Naive B cell (primary cell): ENCODE measurements at places on chromosomes 5 and 9. TPM values are rescaled to one million over a fixed set of nuclear protein-coding genes. Genes with fewer than 3 reads are reported as not detected.
A peak's percentile ranks its signal among the peaks of the same experiment; 100 is the strongest.

- H3K27ac ChIP-seq, result no peak overlapping the region
- H3K36me3 ChIP-seq, result no peaks in the 10 kb centered on the region
- no peaks in the 10 kb centered on the region for H3K27me3 ChIP-seq
- H3K4me1 ChIP-seq, result peaks cover 7% of the 10 kb centered on the region
- no peak overlapping the region for H3K4me3 ChIP-seq
- DNase-seq, result no peak
Measured at GRCh38 chr5:127046343-127047072, 16.1 kb upstream of the MARCHF3 start.

- no peak for DNase-seq
- no peaks in the 10 kb centered on the region for H3K27me3 ChIP-seq
- no peak overlapping the region for H3K4me3 ChIP-seq
- no peaks in the 10 kb centered on the region for H3K4me1 ChIP-seq
Measured at GRCh38 chr5:53784596-53784995, 224.2 kb downstream of the NDUFS4 start.

GRCh38 chr5:443239-444151 lies 519 bp downstream of the EXOC3 start:
- H3K4me1 ChIP-seq, result peaks cover 45% of the 10 kb centered on the region
- peaks cover 6% of the 10 kb centered on the region for H3K36me3 ChIP-seq
- peak overlapping the region; percentile 85 for H3K27ac ChIP-seq
- no peak for DNase-seq
- H3K4me3 ChIP-seq, result peak overlapping the region; percentile 93

GRCh38 chr5:106730912-106731311 lies 939.8 kb downstream of the EFNA5 start:
- H3K27me3 ChIP-seq, result no peaks in the 10 kb centered on the region
- no peak overlapping the region for H3K27ac ChIP-seq
- no peaks in the 10 kb centered on the region for H3K36me3 ChIP-seq
- no peak for DNase-seq

- no peak overlapping the region for H3K27ac ChIP-seq
- H3K27me3 ChIP-seq, result no peaks in the 10 kb centered on the region
- no peaks in the 10 kb centered on the region for H3K36me3 ChIP-seq
- no peak overlapping the region for H3K4me3 ChIP-seq
- no peaks in the 10 kb centered on the region for H3K4me1 ChIP-seq
Measured at GRCh38 chr9:12934545-12935272, 159.9 kb downstream of the LURAP1L start.

DNA sequence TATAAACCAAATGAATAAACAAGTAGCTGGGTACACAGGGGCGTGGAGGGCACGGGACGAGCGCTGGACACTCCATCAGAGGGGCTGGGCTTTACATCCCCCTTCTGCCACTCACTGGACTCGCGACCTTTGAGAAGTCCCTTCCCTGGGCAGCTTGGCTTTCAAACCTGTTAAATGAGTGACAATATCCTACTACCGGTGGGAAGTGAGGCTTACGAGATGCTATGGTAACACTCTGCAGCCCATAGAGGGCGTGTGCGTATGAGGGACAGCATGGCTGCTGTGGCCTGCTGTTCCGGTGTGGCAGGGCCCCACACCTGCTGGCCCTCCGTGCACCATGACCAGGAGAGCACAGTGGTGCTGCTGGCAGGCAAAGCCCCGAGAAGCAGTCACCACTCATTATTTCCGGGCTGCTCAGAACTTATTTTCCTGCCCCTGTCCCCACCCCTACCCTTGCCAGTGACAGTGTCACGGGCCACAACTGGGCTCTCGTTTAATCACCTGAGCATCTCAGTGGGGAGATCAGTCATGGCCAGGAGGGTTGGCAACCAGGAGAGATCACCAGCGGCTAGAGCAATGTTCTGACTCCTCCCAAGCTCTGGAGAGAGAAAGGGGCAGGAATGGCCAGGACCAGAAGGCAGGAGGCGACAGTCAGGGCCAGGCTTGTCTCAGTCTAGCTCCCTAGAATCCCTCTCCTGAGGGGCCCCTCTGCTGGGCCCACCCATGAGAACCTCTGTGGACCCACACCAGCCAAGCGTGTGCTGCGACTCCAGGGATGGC lies 10.5 kb downstream of the CLTB start:
- no peak for DNase-seq
- peaks cover 2% of the 10 kb centered on the region for H3K4me1 ChIP-seq
- peaks cover 11% of the 10 kb centered on the region for H3K36me3 ChIP-seq
- H3K27me3 ChIP-seq, result no peaks in the 10 kb centered on the region
- H3K4me3 ChIP-seq, result no peak overlapping the region

GRCh38 chr9:70111641-70112236 lies 68.1 kb downstream of the MAMDC2 start:
- DNase-seq, result no peak
- H3K27ac ChIP-seq, result no peak overlapping the region

DNA sequence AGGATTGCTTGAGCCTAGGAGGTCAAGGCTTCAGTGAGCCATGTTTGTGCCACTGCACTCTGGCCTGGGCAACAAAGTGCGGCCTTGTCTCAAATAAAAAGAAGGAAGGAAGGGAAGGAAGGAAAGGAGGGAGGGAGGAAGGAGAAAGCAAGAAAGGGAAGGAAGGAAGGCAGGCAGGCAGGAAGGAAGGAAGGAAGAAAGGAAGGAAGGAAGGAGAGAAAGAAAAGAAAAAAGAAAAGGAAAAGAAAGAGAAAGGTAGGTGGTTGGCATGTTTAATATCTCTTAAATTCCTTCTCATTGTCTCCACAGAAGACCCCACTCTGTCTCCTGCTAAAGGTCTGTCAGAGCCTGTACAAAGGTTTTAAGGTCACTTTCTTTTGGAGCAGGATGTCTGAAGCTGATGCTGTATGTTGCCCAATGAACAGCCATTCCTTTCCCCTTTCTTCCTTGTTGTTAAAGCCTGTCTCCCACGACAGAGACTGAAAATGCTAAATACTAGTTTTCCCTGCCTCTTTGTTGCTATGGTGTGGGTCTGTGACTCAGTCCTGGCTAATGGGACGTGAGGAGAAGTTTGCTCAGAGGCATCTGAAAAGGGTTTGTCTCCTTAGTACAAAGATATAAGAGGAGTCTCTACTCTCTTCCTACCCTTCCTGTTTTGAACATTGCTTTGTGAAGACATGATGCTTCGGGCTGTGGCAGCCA lies 213.3 kb downstream of the PCSK1 start:
- no peak overlapping the region for H3K27ac ChIP-seq
- no peaks in the 10 kb centered on the region for H3K27me3 ChIP-seq
- no peaks in the 10 kb centered on the region for H3K4me1 ChIP-seq
- H3K4me3 ChIP-seq, result no peak overlapping the region
- no peaks in the 10 kb centered on the region for H3K36me3 ChIP-seq
- no peak for DNase-seq

DNA sequence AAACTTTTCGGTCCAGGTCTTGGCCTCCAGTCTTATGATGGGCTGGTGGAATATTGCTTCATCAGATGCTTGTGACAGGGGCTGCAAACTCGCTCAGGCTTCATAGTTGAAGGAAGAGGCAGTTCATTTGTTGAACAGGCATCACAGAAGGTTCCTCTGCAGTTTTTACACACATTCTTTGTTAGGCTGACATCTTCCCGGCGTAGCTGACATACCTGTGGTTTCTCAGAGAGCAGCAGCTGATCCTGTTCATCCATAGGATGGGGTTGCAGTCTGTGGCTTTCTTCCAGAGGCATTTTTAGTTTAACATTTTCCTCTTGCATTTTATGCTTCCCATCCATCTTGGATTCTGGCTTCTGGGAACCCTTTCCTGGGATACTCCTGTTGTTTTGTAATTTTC lies 1255.2 kb downstream of the EFNA5 start:
- no peak for DNase-seq
- no peak overlapping the region for H3K27ac ChIP-seq
- no peaks in the 10 kb centered on the region for H3K4me1 ChIP-seq
- H3K27me3 ChIP-seq, result no peaks in the 10 kb centered on the region
- H3K4me3 ChIP-seq, result no peak overlapping the region
- no peaks in the 10 kb centered on the region for H3K36me3 ChIP-seq

- H3K27me3 ChIP-seq, result peaks cover 49% of the 10 kb centered on the region
- H3K4me1 ChIP-seq, result peaks cover 15% of the 10 kb centered on the region
- DNase-seq, result peak; percentile 9
- peak overlapping the region; percentile 71 for H3K4me3 ChIP-seq
Measured at GRCh38 chr9:21559402-21560280, 77.5 kb upstream of the IFNE start.

DNA sequence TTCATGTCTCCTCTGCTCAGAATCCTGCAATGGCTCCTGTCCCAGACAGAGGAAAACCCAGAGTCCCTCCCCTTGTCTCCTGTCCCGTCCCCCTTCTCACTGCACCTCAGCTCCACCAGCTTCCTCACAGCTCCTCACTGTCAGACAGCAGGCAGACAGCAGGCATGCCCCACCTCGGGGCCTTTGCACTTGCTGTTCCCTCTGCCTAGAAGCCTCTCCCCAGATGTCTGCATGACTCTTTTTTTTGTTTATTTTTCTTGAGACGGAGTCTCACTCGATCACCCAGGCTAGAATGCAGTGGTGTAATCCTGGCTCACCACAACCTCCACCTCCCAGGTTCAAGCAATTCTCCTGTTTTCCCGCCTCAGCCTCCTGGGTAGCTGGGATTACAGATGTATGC lies 8.8 kb upstream of the SLC6A7 start:
- H3K4me1 ChIP-seq, result no peaks in the 10 kb centered on the region
- H3K27ac ChIP-seq, result no peak overlapping the region
- DNase-seq, result no peak
- H3K36me3 ChIP-seq, result no peaks in the 10 kb centered on the region
- H3K4me3 ChIP-seq, result no peak overlapping the region
- H3K27me3 ChIP-seq, result no peaks in the 10 kb centered on the region

DNA sequence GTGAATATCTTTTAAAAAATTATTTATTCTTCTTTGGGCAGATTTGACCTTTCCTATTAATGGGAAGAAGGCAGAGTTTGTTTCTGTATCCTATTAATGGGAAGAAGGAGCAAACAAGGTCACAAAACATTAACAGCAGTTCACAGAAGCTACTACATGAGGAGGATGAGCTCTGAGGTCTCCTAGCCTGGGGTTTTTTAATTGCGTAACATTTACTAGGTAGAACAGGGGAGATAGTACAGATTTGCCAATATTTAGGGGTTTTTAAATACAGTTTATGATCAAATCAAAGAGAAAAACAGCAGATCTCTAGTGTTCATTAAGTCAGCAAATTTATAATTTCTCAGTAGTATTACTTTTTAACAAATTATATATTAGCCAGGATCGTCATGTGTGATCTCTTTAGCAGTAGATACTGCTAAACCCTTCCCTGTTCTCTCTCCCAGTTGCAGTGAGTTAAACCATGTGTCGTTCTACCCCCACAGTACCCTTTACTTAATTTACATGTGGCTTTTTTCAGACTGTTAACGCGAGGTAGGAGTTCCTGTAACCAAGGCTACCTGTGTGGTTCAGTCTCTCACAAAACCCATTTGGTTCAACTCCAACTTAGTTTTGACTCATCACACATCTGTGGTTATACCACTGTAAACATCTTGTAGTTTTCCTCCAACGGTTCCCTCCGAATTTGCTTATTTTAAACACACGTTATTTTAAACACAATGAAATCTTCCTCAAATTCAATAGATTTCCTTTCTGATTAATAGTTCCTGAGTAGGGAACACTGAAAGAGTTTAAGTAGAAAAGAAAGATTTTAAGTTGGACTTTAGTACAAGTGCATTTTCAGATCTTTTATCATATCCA lies 13.3 kb downstream of the SLC25A46 start:
- DNase-seq, result no peak
- peaks cover 17% of the 10 kb centered on the region for H3K4me1 ChIP-seq
- no peaks in the 10 kb centered on the region for H3K27me3 ChIP-seq
- H3K4me3 ChIP-seq, result no peak overlapping the region
- no peak overlapping the region for H3K27ac ChIP-seq
- peaks cover 27% of the 10 kb centered on the region for H3K36me3 ChIP-seq

DNA sequence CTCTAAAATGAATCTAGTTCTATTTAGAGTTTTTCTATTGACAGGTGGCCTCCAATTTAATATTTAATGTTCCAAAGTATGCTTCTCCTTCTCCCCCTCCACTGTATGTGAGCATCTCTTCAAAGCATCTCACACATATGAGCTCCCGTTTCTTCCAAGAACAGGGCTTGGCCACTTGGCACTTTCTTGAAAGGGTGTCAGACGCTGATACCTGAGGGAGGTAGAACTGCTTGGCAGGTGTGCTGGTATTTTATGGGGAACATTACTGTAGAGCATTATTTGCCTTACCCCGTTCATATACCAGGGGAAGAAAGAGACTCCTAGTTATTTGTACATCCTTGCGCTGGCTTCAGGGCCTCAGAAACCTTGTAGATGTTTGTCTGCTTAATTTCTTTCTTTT lies 1.9 kb downstream of the RCL1 start:
- peaks cover 57% of the 10 kb centered on the region for H3K4me1 ChIP-seq
- H3K27me3 ChIP-seq, result no peaks in the 10 kb centered on the region
- H3K4me3 ChIP-seq, result peak overlapping the region; percentile 86
- DNase-seq, result no peak
- H3K27ac ChIP-seq, result peak overlapping the region; percentile 73

- peak; percentile 66 for DNase-seq
- H3K4me1 ChIP-seq, result peaks cover 7% of the 10 kb centered on the region
- no peaks in the 10 kb centered on the region for H3K27me3 ChIP-seq
- no peak overlapping the region for H3K4me3 ChIP-seq
Measured at GRCh38 chr9:94065535-94065961, 18.7 kb upstream of the PTPDC1 start.

DNA sequence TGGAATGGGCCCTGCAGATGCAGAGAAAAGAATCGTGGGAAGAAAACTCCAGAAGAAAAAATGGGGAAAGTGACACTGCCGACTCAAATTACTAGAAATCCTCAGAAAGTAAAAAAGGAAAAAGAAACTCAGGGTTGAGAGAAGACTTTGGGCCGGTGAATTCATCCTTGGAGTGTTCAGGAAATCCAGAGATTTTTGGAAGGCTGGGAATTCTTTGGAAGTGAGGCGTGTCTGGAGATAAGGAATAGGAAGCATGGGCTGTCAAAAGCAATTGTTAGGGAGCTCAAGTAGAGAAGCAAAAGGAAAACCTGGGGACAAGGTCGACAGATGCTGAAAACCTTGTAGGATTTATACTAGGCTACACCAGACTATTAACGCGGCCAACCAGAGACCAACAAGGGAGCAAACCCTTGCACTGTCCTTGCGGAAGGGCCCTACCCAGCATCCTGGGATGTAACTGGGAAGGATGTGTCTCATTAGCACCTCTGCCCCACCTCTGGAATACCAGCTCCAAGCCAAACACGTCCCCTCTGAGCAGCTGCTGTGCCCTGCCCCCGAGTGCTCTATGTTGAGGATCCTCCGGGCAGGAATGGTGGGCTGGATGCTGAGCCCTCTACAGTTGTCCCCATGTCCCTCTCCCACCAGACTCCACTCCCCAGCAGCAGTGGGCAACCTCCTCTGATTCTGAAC lies 11.6 kb downstream of the DAB2IP start:
- H3K4me1 ChIP-seq, result no peaks in the 10 kb centered on the region
- no peak overlapping the region for H3K4me3 ChIP-seq
- no peaks in the 10 kb centered on the region for H3K36me3 ChIP-seq
- peaks cover 49% of the 10 kb centered on the region for H3K27me3 ChIP-seq
- H3K27ac ChIP-seq, result no peak overlapping the region

ORM2 gene
- not detected for polyA plus RNA-seq

FOXD1 gene
- not detected for polyA plus RNA-seq

GGTA1 gene
- not detected for polyA plus RNA-seq

SHISAL2B gene
- polyA plus RNA-seq, result not detected

FBP2 gene
- not detected for polyA plus RNA-seq

SPATA31D1 gene
- polyA plus RNA-seq, result not detected
